Naive thymus-derived CD8-positive, alpha-beta T cell (primary cell): ENCODE measurements at places on chromosomes 7 and 10.
A peak's percentile ranks its signal among the peaks of the same experiment; 100 is the strongest.

- DNase-seq, result no peak
Observed at GRCh38 chr10:73763343-73763742, 18.5 kb upstream of the CHCHD1 start.

- no peak for DNase-seq
Observed at GRCh38 chr7:44561962-44562621, 11.6 kb downstream of the DDX56 start.

GRCh38 chr7:129376778-129377700 is 57.2 kb upstream of the STRIP2 start:
- DNase-seq, result no peak

GRCh38 chr10:88553116-88553752 is 29.9 kb downstream of the RNLS start:
- peak; percentile 49 for DNase-seq

DNA sequence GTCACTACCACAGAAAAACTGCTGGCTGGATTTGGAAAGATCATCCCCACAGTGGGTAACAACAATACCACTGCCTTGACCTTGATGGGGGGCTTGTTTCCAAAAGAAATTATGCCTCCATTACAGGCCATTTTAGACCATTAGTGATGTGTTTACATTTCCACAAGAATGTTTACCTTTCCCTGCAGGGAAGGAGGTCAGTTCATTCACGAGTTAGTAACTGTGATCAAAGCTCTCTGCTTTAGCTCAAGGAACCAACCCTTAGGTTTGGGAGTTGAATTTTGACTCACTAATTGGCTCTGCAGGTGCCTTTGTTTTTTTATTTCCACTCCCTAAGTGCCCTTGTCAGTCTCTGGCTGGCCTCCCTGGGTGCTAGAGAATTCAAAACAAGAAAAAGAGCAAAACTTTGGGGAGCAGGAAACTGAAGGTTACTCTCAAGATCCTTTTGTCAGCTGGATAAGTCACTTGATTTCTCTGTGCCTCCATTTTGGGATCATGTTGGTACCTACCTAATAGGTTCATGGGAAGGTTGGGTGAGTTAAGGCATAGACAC is 41.1 kb upstream of the NUPR2 start:
- DNase-seq, result no peak

DNA sequence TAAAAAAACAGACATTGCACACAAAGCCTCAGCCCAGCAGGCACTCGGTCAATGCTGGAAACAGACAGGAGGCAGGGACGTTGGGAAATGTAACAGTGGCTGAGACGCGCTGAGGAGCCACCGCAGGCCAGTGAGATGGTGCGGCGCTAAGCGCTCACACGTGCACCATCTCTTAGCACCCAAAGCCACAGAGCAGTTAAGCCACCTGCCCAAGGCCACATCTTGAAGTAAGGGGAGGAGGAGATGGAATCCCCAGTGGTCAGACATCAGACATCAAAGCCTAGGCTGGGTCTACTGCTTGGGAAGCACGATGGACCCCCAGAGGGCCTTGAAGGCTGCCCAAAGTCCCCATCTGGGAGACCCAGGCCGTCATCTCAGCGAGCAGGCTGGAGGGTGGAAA is 15.6 kb downstream of the LAT2 start:
- DNase-seq, result no peak

DNA sequence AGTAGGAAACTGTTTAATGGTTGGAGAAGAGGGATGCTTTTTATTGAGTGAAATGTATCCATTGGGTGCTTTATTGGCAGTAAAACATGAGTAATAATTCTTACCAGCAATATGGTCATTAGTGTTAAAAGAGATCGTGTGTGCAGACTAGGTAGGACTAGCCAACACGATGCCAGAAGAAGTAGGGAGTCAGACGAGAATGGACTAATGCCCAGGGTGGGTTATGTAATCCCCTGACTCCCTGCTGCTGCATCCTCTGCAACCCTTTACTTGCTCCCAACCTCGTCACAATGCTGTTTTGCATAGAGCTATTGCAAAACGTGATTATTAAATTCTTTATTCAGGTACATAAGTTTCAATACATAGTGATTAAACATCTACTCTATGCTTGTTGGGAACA is 1213.7 kb downstream of the GATA3 start:
- DNase-seq, result no peak

DNA sequence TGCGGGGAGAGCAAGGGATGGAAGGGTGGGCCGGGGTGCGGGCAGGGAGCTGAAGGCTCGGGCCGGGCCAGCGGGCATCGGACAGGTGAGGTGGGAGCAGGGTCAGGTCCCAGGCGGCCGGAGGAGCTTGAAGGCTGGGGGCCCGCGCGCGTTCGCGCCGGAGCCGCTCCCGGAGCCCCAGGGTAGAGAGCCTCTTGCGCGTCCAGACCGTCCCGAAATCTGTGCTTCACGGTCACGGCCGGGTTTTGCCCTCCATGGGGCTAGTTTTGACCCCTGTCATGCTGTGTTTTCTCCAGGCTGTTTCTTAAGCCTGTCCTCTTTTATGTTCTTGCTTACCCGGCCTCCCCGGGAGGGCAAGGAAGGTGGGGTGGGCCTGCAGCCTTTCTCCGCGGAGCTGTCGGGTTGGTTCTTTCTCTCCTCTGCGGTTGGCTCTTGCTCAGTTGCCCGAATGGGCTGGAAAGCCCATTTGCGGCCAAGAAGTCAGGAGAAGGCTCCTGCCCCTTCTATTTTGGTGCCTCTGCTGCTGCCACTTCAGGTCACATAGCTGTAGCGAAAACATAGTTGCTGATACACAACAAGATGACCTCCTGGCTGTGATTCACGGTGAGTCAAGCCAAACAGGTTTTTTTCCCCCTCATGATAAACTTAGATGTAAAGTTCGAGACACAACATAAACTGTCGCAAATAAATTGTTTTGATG is 650 bp downstream of the UBE2D1 start:
- DNase-seq, result no peak

DNA sequence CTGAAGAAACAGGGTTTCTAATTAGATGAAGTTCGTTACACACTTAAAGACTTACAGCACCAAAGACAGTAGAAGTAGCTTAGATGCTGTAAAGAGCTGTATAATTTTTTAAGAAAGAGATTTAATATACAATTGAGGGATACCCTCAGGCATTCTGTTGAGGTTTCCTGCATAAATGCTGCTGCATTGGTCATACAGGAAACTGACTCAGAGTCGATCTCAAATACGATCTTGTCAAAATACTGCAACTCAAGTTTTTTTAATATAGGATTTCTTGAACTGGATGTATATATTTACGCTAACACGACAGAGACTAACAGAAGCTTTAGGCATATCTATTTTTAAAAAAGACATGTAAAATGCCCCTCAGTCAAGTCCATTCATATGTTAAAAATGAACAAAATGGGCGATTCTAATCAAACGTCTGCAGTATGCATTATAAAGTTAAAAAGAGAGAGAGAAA is 2.4 kb upstream of the ARID5B start:
- DNase-seq, result no peak

- DNase-seq, result no peak
Observed at GRCh38 chr10:42242135-42242805, 396.1 kb downstream of the ZNF33B start.

DNA sequence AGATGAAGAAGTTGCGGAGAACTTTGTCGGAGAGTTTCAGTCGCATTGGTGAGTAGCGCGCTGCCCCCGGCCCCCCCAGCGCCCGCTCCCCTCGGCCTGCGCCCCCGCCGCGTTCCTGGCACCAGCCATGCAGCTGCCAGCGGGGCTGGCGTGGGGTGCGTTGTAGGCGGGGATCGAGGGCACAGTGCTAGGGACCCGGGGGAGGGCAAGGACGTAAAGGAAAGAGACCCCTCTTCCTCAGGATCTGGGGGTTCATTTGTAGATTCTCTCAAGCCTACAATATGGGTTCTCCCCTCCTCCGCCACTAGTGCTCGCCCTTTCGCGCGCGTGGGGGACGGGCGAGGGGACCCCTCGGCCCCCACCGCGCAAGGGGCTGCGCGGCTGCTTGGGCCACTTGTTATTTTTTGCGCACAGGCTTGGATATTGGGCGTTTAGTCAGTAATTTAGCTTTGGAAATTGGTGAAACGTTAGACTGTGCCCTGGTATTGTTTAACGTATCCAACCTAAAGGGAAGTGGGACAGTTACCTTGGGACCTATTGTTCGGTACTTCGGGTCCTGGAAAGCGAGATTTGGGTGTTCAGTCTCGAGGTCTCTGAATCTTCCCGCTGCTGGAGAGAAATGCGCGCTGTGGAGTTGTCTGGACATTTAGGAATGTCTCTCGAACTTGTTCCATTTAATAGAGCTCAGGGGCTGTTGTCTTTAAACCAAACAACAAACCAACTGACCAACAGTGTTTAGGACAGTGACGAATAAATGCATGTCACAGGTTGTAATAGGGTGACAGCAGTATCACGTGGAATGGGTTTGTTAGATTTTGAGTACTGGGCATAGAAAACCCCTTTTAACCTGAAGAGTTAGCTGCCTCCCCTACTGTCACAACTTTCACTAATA is 796 bp downstream of the CDK14 start:
- DNase-seq, result no peak

DNA sequence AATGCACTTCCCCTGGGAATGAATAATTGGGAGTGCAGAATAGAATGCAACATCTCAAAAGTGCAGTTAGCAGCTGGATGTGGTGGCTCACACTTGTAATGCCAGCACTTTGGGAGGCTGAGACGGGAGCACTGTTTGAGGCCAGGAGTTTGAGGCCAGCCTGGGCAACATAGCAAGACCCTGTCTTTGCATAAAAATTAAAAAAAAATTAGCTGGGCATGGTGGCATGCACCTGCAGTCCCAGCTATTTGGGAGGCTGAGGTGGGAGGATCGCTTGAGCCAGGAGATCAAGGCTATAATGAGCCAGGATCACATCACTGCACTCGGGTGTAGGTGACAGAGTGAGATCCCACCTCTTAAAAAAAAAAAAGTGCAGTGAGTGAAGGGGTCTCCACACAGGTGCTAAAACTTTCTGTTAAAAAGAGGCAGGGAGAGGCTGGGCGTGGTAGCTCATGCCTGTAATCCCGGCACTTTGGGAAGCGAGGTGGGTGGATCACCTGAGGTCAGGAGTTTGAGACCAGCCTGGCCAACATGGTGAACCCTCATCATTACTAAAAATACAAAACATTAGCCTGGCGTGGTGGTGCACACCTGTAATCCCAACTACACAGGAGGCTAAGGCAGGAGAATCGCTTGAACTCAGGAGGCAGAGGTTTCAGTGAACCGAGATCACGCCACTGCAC is 13.5 kb upstream of the ZMIZ1 start:
- DNase-seq, result no peak

GRCh38 chr10:98720551-98720950 is 273.8 kb upstream of the HPS1 start:
- no peak for DNase-seq

DNA sequence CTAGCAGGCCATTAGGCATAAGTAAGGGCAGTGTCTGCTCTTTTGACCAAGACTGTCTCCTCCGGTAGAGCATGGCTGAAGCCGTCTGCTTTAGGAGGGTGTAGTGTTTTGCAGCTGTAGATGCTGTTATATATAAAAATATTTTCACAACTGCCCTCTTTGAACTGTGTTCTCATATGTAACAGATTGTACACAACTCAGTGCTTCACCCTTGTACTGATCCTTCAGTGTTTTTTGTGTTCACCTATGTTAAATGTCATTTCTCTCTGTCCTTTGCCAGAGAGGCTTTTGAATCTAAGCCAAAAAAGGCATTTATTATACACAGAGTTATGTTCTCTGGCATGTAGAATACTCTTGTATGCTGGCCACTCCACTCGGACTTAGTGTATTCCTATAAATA is 135.5 kb downstream of the BICC1 start:
- DNase-seq, result no peak

DNA sequence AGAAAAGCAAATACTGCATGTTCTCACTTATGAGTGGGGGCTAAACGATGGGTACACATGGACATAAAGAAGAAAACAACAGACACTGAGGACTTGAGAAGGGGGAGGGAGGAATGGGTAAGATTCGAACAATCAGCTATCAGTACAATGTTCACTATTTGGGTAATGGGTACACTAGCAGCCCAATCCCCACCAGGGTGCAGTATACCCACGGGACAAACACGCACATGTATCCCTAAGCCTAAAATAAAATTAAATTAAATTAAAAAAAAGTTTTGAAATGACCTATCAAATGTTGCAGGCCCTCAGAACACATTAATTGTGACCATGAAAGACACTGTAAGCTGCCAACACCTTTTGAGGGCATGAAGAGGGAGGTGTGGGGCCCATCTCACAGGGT is 316.0 kb downstream of the WDR37 start:
- no peak for DNase-seq

DNA sequence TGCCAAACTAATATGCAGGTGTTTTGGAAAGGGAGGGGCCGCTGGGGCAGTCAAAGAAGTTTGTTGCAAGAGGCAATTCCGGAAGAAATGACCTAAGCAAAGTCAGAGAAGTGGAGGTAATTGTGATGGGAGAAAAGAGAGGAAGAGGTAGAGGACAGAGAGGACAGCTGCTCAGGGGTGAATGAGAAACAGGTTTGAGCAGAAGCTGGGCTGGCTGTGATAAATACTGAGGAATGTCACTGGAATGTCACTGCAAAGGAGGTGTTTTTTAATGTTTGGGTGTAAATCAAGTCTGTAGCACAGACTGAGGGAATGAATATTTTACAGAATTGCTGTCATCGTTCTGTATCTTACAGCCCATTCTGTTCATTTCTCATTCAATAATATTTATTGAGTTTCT is 207.2 kb downstream of the DPP6 start:
- DNase-seq, result no peak

DNA sequence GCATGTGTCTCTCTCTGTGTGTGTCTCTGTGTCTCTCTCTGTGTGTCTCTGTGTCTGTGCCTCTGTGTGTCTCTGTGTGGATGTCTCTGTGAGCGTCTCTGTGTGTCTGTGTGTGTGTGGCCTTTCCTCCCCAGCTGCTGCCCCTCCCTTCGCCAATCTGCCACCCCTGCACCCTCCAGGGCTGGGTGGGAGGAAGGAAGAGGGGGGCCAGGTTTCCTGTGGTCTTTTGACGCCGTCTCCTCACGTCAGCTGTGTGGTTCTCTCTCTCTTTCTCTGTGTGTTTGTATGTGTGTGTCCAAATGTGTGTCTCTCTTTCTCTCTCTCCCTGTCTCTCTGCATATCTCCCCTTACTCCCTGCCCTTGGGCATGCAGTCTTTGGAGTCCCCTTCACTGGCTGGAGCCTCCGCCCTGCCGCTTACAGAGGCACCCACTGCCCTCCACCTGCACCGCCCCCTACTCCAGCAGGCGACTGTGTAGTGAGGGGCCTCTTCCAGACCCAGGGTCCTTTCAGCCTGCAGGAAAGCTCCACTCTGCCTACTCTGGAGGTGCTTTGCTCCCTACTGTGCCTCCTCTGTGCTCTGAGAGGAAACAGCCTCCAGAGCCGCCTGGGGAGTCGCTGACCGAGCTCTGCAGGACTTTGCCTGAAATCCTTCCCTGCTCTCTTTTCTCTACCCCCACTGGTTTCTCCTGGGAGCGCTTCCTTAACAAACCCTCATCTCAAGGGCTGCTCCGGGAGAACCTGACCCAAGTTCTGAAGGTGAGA is 44.2 kb upstream of the C10orf71 start:
- peak; percentile 7 for DNase-seq

GRCh38 chr7:24786941-24787340 is 29.7 kb upstream of the GSDME start:
- DNase-seq, result no peak
